HepG2 (cell line): ENCODE measurements at places on chromosomes 3 and 15.

- no peak for DNase-seq
Observed at GRCh38 chr15:78174401-78174800, 25.2 kb downstream of the IDH3A start.

DNA sequence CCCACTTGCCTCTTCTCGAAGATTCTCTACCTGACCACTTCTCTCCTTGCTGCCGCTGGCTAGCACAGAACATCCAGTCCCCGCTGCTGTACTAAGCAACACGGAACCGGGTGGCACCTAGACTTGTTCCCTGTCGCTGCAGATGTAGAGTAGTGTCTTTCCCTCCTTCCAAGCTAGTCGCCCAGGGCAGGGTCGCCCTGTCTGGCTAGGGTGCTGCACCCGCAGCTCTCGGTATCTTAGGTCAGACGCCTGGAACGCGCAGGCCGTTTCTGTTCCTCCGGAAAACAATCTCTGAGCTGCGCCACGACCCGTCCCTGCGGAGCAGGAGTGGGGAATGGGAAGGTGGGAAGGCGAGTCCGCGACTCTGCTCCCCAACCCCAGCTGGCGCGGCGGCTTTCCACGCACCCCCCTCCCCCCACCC lies 758 bp upstream of the SNX33 start:
- DNase-seq, result no peak

- DNase-seq, result no peak
Observed at GRCh38 chr3:182413061-182413460, 380.2 kb upstream of the ATP11B start.

GRCh38 chr3:88678747-88679146 lies 428.7 kb upstream of the EPHA3 start:
- DNase-seq, result no peak

DNA sequence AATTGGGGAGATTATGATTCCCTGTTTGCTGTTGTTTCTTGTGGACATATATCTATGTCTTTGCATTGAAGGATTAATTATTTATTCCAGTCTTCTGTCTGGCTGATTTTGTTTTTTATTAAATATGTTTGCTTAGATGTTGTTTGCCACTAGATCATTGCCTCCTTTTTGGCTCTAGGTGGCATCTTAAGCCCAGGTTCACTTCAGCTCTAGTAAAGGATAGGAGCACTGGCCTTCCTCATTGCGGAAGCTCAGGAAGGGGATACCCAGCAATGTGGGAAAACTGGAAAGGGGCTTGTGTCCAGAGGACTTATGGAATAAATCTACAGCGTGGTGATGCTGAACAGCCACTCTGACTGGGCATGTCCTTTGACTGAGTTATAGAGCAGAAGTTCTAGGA lies 821.6 kb downstream of the PDCD6IP start:
- no peak for DNase-seq

- no peak for DNase-seq
Observed at GRCh38 chr15:60859996-60860494, 369.1 kb downstream of the RORA start.

DNA sequence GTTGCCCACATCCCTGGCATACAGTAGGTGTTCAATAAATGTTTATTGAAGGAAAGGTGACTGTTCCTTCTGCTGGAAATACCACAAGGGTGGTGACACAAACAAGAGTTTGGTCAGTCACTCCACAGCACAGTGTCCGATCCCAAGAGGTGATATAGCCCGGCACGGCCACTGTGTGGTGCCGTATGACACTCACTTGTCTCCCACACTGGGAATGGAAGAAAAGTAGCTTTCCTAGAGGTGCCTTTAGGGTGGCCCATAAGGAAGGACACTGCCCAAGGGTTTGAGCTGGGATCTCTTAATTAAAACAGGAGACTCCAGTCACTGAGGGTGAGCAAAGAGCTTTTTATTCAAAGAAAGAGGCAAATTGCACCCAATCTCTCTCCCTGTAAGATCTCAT lies 40.5 kb downstream of the TGM4 start:
- DNase-seq, result no peak

- DNase-seq, result no peak
Observed at GRCh38 chr3:120410541-120410940, 40.3 kb downstream of the FSTL1 start.

- DNase-seq, result no peak
Observed at GRCh38 chr3:89372456-89372855, 265.0 kb downstream of the EPHA3 start.

DNA sequence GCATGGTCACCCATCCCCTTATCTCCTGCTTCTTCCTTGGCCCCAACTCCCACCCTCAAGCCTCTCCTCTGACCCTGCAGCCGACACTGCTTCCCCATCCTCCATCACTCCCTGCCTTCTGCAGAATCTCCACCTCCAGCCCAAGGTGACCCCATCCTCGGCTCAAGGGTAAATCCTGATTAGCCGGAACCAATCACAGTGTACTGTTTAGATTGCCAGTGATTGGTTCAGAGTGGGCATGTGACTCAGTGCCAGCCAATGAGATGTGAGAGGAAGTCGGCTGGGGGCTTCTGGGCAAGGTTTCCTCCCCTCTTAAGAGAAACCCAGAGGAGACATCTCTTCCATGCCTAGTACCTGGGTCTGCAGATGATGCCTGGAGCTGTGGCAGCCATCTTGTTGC lies 10.3 kb downstream of the CACNA2D2 start:
- DNase-seq, result no peak

DNA sequence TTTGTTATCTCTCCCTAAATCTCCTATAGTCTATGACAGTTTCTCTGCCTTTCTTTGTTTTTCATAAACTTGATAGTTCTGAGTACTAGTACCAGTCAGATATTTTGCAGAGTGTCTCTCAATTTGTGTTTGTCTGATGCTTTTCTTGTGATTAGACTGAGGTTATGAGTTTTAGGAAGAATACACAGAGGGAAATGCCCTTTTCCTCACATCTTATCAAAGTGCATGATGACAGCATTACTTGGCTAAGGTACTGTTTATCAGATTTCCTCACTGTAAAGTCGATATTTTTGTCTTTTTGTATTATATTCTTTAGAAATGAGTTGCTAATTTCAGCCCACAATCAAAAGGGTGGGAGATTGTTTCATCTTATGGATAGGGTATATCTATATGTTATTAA lies 45.6 kb downstream of the GLCE start:
- no peak for DNase-seq

GRCh38 chr3:54547051-54547450 lies 380.8 kb downstream of the LRTM1 start:
- DNase-seq, result no peak

DNA sequence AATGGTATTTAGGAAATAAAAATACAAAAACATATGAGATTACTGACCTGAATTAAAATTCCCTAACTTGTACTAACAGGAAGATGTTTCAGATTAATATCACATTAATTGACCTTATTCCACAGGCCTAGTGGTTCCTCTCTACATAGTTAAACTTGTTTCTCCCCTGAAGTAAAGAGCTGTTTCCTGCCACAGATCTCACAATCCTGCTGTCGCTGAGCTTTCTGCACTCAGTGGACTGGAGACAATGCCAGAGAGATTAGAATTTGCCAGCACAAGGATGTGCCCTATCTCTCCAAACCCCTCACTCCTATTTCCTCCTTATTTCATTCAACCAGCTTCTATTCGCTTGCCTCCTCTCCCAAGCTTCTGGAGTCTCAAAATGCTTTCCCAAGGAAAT lies 130.6 kb downstream of the CTNNB1 start:
- no peak for DNase-seq

DNA sequence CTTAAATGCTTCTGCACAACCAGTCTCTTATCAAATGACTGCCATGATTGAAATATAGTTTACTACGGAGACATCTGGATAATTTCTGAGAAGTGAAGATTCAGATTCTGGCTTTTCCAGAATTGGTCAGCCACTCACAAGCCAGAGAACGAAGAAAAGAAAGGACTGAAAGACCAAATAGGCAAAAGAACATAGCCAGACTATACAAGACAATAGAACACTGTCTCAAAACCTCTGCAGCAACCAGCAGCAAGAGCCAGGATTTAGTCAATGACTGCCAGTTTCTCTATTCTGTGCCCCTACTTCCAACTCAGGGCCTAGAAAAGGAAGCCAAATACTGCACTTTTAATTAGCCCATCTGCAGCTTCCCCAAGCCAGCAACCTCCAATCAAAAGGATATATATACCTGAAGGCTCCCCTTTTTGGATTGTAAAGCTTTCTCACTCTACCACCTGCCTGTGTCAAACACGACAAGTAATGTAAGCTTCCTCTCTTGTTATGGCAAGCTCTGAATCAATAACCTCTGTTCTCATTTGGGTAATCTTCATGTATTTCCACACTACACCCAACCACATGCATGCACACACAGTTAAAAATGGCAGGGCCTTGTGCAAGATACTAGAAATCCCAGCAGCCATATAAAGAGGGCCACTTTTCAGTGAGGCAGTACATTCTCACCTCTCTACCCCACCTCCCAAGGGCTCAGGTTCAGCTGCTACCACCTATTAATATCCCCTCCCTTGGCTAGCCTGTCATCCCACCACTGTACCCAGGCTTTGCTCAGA lies 97.1 kb downstream of the ERC2 start:
- no peak for DNase-seq

DNA sequence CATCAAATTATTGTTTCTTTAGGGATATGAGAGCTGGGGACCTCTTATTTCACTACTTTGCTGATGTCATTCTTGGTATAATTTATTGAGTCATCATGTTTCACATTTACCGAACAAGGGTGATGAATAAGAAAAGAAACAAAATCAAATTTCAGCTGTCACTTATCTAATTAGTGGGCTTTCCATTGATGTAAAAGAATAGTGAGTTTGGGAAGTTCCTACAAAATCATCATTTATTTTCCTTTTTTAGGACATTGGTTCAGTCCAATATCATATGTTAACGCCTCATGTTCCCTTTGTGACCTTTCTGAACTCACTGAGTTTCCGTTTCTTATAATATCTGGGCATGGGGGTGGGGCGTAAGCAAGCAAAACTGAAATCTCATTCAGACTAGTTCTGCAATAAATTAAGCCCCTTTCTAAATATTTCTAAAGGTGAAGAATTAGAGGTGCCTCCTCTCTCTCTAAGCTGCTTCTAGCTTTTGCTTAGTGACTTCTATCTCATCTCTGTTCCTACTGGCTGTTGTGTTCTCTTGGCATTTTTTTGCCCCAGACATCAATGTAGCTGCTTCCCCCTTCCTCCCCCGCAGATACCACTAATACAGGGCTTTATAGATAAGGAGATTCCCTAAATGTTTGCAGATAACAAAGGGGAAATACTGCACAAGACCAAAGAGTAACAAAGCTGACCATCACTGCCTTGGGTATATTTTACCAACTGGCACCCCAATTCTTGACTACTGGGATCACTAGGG lies 238.0 kb upstream of the CTNNB1 start:
- no peak for DNase-seq

DNA sequence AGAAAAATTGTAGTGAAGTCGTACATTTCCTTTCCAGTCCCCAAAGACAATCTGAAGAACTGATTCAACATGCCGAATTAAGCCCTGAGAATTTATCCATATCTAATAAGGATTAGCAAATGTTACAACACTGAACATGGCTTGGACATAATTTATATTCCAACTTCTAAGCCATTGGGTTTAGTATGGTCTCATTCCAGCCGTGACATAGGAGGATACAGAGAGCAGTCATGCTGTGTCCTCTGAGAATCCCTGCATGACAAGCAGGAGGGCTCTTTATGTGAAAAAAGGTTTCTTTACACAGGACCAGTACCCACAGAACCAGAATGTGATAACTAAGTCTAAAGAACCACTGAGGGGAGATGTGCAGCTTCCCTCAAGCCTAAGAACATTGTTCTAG lies 231.9 kb upstream of the WNT5A start:
- DNase-seq, result no peak

DNA sequence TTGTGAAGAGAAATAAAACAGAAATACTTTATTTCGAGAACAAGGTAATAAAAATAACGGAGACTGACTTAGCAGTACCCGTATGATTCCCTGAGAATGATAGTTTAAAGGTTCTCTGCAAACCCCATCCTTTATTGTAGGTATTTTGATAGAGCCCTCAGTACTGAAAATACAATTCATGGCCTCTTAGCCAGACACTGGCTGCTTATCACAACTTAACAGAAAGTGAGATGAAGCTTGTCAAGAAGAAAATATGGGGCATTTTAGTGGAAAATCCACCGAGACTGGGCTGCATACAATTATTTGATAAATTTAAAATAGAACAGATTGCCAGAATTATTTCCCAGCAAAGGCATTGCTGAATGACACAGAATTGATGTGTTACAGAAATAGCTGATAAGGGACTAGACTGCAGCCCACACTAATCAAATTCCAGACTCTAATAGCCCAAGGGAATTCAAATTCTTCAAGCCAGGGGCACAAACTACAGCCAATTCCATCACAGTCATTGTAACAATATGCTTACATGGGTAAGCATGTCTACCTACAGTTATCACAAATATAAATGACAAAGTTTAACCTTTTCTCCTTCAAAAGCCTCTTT lies 521.9 kb downstream of the PLOD2 start:
- DNase-seq, result no peak

GRCh38 chr3:136804141-136804540 lies 14.8 kb upstream of the SLC35G2 start:
- no peak for DNase-seq

DNA sequence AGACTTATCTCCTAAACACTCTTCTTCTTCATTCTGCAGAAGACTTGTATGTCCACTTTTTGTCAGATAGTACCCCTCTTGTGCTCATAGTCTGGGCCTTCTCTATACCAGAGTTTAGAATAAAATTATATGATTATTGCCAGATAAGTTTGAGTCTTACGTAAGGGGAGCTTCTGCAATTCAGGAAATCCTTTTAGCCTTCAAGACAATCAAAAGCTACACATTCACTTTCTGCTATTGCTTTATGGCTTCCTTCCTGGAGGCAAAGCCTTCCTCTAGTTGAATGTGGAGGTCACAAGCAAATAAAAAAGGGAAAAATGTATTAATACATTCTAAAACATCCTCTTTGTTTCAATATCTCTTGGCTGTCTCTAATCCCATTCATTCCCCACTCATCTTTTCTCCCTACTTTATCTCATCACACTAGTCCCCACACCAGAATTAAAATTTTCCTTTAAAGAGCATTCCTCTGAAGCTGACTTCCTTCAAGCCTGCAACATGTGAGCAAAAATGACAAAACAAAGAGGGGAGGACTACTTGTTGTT lies 186.8 kb downstream of the CPNE4 start:
- no peak for DNase-seq

- no peak for DNase-seq
Observed at GRCh38 chr15:66864871-66865281, 162.8 kb downstream of the SMAD6 start.

DNA sequence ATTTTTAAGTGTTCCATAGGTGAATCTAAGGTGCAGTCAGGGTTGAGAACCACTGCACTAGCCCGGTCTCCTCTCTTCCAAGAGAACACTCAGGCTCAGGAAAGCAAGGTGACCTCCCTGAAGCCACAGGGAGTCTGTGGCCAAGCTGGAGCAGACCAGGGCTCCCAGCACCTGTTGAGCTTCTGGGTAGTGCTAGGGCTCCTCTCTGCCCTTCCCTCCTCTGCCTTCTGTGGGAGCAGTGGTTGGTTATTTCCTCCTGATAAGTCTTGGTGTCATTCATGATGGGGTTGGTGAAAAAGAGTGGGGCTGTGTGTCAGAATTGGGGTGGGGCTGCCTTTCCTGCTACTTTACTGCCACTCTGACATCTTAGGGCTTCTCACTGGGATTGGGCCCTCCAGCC lies 163.1 kb upstream of the UMPS start:
- no peak for DNase-seq

- no peak for DNase-seq
Observed at GRCh38 chr3:194673761-194674160, 1.8 kb upstream of the LSG1 start.
